ENCODE measurements at places on chromosomes 11 and 22.

GRCh38 chr22:30813936-30814335 lies 119.3 kb downstream of the OSBP2 start:
- no peak for DNase-seq

DNA sequence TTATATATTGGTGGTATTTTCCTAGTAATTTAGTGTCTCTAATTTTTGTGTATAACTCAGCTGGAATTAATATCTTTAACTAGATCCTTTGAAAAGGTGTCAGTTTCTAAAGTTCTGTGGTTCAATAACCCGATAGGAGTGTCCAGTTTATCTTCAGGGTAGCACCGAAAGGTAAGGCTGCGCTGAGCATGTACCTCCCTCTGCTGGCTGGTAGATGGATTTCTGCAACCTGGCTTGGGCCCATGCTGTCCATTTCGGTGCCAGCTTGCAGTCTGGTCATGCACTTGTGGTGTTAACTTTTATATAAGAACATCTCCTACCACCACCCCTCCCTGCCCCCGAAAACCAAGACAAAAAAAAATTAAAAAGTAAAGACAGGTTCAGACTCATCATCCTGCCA lies 24.7 kb downstream of the EXT2 start:
- DNase-seq = no peak

DNA sequence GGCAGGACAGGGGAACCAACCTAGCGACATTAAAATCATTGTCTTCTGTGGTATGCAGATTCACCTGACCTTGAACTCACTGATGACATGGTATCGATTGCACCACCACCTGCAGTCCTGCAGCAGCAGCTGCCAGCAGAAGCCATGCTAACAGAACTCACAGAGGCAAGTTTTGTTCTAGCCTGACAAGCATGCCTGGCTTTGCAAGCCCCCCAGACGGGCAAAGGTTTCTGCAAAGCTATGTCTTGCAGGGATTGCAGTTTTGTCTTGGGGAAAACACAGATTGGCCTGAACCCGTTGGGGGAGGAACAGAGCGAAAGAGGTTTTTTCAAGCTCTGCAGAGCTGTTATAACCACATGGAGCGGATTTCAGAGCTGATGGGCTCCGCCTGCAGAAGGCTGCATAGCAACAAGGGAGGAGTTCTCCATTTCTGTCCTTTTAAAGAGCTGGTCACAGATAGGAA lies 221.0 kb downstream of the HIPK3 start:
- DNase-seq = no peak

GRCh38 chr11:78023426-78023825 lies 350 bp upstream of the KCTD14 start:
- DNase-seq = no peak

- DNase-seq = peak; percentile 34
Observed at GRCh38 chr11:69466039-69466438, 15.4 kb upstream of the LINC01488 start.

- peak; percentile 40 for DNase-seq
Observed at GRCh38 chr22:50563413-50564160, 868 bp upstream of the SYCE3 start.

DNA sequence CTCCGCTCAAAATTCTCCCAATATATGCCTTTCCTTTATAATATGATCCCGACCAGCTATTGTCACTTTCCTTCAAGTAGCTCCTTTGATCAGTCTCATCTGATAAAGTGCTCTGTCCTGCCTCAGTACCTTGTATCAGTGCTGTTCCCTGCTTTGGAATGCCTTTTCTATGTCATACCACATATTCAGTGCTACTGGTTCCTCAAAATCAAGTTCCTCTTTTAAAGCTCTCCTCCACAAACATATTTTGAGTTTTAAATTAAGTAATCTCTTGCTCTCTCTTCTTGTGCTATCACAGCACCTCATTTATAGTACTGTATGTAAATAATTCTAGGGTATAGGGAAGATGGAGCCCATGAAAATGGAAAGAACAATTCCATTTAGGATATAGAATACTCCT lies 137.1 kb upstream of the CTSC start:
- DNase-seq = no peak

GRCh38 chr11:113613619-113614018 lies 92.5 kb downstream of the TMPRSS5 start:
- DNase-seq = no peak

DNA sequence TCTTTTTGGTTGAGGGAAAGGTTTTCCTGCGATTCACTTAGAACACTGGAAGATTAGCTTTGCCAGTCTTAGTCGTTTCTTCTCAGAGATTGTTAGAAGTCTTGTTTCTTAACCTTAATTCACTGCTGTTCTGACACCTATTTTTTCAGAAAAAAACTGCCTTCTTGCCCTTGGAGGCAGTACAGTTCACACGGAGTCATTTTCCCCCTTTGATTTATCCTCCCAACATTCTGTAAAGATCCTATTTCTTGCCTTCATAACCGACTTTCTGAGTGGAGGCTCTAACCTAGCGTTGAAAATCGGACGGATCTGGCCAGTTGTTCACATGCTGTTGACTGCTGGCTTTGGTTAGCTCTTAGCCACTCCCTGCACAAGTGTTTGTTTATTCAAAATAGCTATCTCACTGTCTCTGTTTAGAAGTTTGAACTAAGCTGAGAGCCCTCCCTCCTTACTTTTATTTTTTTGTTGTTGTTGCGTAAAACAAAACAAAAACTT lies 737 bp downstream of the BCL2L13 start:
- no peak for DNase-seq

DNA sequence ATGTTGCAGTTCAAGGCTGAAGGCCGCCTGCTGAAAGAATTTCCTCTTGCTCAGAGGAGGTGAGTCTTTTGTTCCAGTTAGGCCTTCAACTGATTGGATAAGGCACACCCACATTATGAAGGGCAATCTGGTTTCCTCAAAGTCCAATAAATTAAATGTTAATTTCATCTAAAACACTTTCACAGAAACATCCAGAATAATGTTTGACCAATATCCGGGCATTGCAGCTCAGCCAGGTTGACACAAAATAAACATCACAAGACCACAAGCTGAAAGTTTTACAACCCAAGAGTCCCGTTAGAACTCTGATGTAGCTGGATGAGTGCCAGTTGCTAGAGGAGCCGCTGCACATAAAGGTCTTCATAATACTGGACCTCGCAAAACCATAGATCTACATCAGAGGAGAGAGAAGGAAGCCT lies 64.9 kb upstream of the EED start:
- DNase-seq = no peak

- DNase-seq = no peak
Observed at GRCh38 chr22:49481659-49482399, 345.8 kb downstream of the BRD1 start.

GRCh38 chr11:101807531-101807930 lies 107.3 kb upstream of the CEP126 start:
- no peak for DNase-seq

- no peak for DNase-seq
Observed at GRCh38 chr11:134643115-134644012, 231.3 kb upstream of the B3GAT1 start.

DNA sequence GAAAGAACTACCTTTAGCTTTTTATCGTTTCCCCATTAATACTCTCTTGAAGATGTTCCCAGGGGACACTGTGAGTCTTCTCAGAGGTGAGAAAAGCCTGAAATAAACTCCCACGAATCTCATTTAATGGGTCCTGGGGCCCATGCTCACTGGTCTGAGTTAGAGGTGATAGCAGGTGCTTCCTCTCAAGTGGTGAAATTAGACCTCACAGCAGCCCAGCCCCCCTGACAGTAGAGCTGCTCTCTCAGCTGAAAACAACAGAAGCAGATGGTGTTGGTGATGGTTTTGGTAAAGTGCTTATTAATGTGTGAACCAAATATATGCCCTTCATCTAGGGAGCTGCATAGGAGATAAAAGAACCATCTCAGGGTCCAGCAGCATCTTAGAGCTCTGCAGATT lies 76.8 kb upstream of the VPREB1 start:
- no peak for DNase-seq
